Osteocyte (in vitro differentiated cells): ENCODE measurements at places on chromosomes 2 and 18.

DNA sequence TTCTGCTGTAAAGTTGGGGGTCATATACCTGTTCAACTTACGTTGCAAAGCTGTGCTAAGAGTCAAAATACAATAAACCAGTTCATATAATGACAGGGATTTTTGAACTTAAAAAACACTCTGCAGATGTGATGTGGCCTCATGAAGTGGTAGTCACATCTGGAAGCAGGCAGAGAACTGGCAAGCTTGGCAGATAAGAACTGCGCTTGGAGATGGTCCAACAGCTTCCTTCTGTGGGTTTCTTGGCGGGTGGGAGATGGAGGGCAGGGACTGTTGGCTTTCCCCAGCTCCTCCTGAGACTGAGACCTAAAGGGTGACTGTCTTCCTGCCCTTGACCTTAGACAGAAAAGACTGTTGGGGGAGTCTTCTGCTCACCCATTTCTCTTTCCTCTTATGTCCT, 140.4 kb downstream of the CTIF start:
- DNase-seq = no peak

GRCh38 chr2:207762146-207762545, 7.6 kb downstream of the FZD5 start:
- DNase-seq = no peak

- no peak for DNase-seq
Observed at GRCh38 chr2:186503827-186504606, 18.0 kb downstream of the ZC3H15 start.

DNA sequence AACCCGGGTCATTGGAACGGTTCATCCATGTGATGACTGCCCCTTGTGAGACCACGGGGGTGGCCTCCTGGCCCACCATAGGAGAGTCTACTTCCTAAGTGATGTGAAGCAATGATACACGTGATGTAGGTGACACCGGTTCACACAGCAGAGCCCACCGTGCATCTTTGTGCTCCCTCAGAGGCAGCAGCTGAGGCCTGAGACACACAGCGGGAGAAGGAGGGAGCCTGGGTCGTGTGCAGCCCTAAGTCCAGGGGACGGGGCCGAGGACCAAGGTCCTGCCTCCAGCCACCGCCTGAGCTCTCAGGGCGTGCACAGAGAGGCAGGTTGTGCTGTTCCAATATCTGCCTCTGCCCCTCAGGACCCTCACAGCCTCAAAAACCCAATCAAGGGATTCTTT, 377.2 kb upstream of the SALL3 start:
- peak; percentile 59 for DNase-seq

- DNase-seq = peak; percentile 77
Observed at GRCh38 chr2:127423478-127423843, 5.2 kb downstream of the PROC start.
